ENCODE measurements at places on chromosomes 2 and 18.

DNA sequence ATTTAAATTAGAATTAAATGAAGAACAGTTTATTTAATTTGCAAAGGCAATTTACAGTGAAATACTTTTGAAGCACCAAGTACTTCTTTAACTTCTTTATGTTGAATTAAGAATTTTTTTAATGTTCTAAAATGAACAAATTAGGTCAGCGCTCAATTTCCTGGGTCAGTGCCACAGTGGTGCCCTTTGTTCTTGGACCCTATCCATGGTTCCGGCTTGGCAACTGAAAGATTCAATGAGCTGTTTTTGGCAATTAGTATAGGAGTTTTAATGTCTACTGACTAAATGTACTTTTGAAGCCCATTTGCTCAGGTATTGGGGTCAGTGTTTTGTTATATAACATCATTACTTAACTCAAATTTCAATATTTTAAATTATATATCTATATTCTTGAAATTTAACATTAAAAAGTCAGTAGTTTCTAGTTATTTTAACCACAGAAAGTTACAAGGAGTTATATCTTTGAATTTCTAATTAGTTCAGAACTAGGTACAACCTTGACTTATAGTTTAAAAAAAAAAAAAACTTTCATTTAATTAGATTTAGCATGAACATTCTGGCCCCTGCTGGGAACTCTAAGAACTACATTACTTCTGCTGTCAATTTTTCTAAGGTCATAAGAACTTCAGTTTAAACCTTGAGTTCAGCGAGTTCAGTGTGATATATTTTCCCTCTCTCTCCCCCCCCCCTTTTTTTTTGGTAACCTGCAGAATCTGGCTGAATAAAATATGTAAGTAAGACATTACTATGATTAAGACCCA is 7.6 kb upstream of the MSTN start:
- no peak for DNase-seq

GRCh38 chr18:37440206-37440605 is 125.4 kb downstream of the CELF4 start:
- no peak for DNase-seq

- peak; percentile 33 for DNase-seq
Measured at GRCh38 chr2:102657770-102658169, 38.4 kb downstream of the SLC9A2 start.

DNA sequence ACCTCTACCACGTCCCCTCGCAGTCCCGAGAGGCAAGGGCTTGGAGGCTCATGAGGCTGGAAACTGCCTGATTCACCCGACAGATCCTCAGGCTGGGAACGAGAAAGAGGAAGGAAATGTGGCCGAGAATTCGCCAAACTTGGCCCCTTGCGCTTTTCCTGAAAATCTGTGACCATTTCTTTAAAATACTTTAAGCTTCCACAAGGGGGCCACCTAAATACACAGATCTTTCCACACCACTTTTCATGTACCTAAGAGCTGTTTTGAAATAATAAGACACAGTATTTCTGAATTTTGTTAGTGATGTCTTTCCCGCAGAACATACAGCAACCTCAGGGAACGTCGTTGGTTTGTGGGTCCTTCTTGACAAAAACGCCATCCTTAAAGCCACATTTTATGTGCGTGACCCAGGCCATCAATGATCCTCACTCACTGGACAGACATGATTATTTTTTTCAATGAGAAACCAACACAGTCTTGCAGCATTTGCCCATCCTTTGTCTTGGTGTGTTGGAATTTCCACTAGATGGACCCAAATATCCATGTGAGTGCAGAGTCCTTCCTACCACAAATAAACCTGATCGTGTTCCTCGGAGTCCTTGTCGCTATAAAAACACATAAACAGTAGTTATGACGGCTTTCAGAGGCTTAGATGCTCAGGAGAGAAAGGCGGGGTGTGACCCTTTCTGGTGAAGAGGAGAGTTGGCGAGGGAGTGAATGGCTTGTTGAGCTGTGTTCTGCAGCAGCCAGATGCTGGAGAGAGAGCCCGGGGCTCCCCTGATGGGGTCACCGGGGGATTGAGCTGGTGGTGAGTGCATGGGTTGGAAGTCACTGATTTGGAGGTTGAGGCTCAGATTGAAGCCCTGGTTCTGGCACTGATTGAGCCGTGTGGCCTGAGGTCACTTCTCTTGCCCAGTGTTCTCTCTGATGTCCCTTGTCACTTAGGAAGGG is 25.0 kb downstream of the DCDC2C start:
- DNase-seq: no peak

- DNase-seq: no peak
Measured at GRCh38 chr2:65325066-65325465, 97.4 kb downstream of the ACTR2 start.

GRCh38 chr2:68452158-68452900 is 14.8 kb downstream of the FBXO48 start:
- DNase-seq: no peak

DNA sequence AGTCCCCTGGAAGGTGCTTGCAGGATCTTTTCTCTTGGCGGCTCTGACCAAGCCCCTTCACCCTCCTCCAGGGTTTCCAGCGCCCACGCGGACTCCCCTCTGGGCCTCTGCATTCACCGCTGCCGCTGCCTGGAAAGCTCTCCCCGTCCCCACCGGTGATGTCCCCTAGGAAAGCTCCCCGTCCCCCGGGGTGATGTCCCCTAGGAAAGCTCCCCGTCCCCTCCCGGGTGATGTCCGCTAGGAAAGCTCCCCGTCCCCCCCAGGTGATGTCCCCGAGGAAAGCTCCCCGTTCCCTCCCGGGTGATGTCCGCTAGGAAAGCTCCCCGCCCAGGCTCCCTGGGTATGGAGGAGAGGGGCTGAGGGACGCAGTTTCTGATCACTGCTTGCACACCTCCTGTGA is 27.9 kb downstream of the ZAP70 start:
- no peak for DNase-seq

DNA sequence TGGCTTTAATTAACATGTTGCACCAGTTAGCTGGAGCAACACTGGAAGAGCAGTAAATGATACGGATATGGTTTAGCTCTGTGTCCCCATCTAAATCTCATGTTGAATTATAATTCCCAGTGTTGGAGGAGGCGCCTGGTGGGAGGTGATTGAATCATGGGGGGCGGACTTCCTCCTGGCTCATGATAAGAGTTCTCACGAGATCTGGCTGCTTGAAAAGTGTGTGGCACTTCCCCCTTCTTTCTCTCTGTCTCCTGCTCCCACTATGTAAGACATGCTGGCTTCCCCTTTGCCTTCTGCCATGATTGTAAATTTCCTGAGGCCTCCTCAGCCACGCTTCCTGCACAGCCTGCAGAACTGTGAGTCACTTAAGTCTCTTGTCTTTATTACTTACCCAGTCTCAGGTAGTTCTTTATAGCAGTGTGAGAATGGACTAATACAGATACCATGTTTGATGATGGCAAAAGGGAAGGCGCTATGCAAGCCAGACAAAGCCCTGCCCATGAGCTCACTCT is 963.6 kb downstream of the SOCS6 start:
- no peak for DNase-seq

All from activated naive CD4-positive, alpha-beta T cell treated with anti-CD3 and anti-CD28 coated beads, Interleukin-2, amount 50 U/mL, for 16 hours (primary cell).